ENCODE measurements at places on chromosomes 6 and 20. TPM values are rescaled to one million over a fixed set of nuclear protein-coding genes. Genes with fewer than 3 reads are reported as not detected.

Gene GATA5
- total RNA-seq: 0.19 TPM

Gene TREM2
- 0.97 TPM for total RNA-seq

Gene FOXS1
- 5.6 TPM for total RNA-seq

Gene EYA2
- 0.76 TPM for total RNA-seq

Gene SCRT2
- not detected for total RNA-seq

Gene THBD
- 95.9 TPM for total RNA-seq

Gene GPR6
- total RNA-seq: not detected

Gene RBCK1
- total RNA-seq: 90.2 TPM

Gene ZNF334
- total RNA-seq: 2.7 TPM

Gene TGM3
- total RNA-seq: 0.40 TPM

Gene EYA4
- total RNA-seq: 0.84 TPM

Gene UNC5CL
- 2.8 TPM for total RNA-seq

Gene BPIFB3
- total RNA-seq: not detected

Gene OARD1
- 35.0 TPM for total RNA-seq

Gene MRAP2
- total RNA-seq: 5.4 TPM

Data from spleen (tissue), 13 donors.